GM12892 (cell line): ENCODE measurements at places on chromosomes 16 and 17.

- DNase-seq = no peak
Observed at GRCh38 chr16:86426063-86426642, 84.2 kb upstream of the FOXF1 start.

- DNase-seq = no peak
Observed at GRCh38 chr17:82018152-82018988, 4.3 kb downstream of the CENPX start.

DNA sequence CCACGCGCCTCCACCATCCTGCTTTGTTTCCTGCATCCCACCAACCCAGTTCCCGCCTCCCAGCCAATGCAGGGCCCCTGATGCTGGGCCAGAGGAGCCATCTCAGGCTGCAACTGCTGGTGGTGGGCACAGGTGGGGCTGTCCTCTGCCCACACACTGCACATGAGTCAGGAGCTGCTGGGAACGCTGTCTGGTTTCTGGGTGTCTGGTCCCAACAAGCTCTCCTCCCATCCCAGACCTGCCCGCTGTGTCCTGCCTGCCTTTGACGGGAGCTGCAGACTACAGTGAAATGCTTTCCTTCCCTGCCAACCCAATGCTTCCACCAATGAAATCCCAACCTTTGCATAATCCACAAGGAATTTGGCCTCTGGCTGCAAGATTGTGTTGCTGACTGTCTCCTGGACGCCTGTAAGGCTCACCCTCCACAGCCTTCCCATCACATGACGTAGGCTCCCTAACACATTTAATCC lies 98.9 kb downstream of the N4BP1 start:
- no peak for DNase-seq

DNA sequence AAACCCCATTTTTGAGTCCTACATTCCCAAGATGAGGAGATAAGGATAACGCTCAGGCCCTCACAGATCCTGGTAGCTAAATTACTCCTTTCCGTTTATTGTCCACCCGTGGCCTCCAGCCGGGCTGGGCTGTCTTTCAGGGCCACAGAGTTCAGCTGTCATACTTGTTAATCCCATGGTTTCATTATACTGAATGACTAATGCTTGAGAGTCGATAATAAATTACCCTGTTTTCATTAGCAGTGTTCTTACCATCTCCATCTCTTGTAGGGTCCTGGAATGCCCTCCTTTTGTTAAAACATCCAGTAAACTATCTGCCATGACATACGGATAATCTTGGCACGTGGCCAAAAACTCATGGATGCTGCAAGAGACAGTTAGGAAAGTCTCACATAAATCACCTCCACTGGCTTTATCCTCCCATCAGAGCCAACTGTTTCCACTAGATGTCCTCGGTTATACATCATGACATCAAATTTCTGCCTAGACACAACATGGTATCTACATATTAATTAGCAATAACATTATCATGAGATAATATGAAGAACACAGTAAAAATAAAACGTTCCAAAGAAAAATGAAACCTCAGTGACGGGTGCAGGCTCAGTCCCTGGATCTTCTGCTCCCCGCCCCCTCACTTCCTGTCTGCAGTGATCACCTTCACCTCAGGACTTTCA lies 45.3 kb downstream of the BRD7 start:
- DNase-seq = no peak

GRCh38 chr17:47966079-47966519 lies 4.8 kb upstream of the CDK5RAP3 start:
- DNase-seq = no peak
